Iris pigment epithelial cell (primary cell): ENCODE measurements at places on chromosomes 2 and 18.

DNA sequence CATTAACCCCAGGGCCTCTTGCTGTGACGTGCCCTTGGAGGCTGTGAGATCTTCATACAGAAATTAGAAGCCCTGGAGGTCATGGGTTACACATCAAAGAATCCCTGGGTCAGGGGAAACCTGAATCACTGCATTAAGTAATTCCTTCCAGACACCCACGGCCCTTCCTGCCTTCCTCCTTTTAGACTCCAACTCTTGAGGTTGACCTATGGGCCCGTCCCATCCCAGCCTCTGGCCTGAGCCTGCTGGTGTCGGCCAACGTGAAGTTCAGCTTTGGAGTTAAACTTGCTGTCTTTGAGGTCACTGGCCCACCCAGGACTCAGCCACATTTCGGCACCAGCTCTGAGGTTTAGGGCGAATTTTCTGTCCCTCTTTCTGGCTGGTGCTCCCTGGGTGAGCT, 198.3 kb downstream of the ACKR3 start:
- DNase-seq: no peak

DNA sequence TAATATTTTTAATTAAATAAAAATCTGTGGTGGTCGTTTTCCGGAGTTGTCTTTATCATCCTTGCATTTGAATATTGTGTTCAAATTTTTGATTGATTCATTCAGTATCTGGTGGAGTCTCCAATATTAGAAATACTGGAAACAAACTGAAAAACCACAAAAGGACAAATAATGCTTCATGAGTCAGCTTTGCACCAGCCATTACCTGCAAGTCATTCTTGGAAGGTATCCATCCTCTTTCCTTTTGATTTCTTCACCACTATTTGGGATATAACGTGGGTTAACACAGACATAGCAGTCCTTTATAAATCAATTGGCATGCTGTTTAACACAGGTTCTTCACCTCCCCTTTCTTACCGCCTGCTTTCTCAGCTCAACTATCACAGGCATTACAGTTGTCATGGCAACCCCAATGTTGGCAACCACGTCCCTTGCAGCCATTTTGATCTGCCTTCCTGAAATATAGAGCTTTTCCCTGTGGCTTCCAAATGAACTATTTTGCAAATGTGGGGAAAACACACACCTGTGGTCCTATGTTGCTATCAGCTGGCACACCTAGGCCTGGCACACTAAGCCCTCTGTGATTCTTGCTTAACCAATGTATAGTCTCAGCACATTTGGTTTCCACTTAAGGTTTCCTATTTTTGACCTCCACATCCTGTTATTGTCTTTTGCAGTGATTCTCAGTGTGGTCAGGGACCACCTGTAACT, 6.5 kb downstream of the CTLA4 start:
- DNase-seq: no peak

- DNase-seq: peak; percentile 77
Measured at GRCh38 chr2:240568678-240569522, 616 bp downstream of the RNPEPL1 start.

GRCh38 chr2:188726626-188727247, 247.4 kb upstream of the COL3A1 start:
- DNase-seq: no peak

DNA sequence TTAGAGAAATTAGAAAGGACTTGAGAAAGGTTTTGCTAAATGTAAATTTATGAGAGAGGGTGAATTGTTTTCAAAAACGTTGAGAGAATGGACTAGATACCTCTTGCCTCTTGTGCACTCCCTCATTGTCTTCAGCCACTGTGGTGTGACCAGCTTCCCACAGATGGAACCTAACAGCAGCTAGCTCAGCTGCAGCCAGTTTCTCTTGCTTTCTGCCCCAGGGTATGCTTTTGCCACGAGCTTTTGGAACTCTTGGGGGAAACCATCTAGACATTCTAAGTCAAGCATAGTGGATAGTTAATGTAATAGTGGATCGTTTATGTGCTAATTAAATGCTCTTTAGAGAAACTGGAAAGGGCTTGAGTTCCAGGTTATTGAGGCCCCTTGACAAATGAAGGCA, 288.2 kb downstream of the CTNNA2 start:
- DNase-seq: no peak

GRCh38 chr2:240732184-240732583, 40.5 kb downstream of the AQP12A start:
- no peak for DNase-seq

DNA sequence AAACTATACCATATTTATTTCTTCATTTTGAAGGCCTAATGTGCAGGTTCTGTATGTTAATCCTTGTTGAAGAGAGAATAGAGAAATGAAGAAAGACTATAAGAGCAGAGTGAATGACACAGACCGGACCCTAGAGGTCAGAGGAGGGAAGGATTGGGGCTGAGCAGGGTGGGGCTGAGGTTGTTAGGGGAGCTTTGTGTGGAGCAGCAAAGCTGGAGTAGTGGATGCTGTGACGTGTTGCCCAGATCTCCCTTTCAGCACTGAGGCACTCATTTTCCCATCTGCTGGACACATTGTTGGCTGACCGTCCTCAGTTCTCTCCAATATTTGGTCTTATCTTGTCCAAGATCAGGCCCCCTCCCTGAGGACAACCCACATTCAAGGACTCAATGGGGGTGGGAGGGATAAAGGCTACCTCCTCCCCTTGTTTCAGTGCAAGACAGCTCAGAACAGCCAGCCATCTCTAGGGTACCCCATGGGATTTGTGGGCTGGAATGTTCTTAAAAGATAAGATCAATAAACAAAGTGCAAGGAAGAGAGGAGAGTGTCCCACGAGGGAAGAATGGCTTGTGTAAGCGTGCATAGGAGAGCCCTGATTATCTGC, 143.6 kb downstream of the TDRD15 start:
- DNase-seq: no peak

DNA sequence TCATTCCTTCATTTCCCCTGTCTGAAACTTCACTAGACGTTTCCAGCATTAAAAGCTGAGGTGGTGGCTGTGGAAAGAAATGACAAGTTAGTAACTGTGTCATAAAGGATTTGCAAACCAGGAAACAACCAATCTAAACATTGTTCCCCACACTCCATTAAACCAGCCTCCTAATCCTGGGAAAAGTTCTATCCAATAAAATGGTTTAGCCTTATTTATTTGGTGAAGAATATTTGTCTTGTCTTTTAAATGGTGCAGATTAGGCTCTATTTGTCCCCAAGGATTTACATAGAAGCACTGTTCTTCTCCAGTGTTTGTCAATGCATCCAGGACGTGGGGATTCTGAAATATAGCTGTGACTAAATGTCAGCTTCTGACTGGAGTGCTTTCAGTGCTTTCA, 10.5 kb upstream of the DPP4 start:
- DNase-seq: no peak

DNA sequence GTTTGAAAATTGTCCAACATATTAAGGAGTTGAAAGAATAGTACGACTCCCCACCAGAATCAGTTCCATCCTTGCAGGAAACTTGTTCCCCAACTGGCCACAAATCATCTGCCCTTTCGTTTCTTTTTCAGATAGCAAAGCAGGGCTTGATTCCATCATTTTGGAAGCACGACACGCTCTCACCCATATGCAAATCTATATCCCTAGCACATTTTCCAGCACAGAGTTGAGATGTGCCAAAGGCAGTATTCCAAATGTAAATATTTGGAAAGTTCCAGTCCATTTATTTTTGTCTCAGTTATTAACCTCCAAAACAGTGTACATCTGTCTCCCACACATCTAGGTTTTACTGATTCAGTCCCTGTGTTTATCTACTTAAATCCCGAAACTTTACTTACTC, 128.8 kb upstream of the BCL2L11 start:
- DNase-seq: no peak

DNA sequence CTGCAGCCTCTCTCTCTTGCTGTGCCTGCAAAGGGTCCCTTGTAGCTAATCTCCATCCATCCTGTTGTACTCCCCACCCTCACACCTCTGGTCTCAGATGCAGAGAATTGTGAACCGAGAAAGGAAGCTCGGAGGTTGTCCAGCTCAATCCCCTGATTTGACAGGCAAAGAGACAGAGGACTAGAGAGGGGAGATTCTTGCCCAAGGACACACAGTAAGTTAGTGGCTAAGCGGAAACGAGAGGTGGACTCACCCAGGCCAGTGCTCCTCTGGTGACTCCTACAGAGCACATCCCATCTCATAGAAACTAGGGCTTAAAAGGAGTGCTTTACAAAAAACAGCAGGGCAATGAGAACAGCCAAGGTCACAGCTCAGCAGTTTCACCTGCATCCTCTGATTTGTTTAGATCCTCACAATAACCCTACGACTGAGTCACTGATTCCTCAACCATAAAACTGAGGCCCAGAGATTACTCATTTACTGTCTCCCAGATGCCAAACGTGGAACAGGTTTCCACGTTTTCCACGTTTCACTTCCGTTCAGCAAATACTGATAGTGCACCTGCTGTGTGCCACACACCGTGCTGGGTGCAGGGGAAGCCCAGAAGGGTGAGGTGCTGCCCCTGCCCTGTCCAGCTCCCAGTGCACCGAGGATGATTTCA, 22.1 kb downstream of the EHD3 start:
- DNase-seq: peak; percentile 17

GRCh38 chr18:13538630-13539029, 187.7 kb downstream of the FAM210A start:
- DNase-seq: no peak

- no peak for DNase-seq
Measured at GRCh38 chr2:98880266-98881152, 55.5 kb downstream of the CRACDL start.

DNA sequence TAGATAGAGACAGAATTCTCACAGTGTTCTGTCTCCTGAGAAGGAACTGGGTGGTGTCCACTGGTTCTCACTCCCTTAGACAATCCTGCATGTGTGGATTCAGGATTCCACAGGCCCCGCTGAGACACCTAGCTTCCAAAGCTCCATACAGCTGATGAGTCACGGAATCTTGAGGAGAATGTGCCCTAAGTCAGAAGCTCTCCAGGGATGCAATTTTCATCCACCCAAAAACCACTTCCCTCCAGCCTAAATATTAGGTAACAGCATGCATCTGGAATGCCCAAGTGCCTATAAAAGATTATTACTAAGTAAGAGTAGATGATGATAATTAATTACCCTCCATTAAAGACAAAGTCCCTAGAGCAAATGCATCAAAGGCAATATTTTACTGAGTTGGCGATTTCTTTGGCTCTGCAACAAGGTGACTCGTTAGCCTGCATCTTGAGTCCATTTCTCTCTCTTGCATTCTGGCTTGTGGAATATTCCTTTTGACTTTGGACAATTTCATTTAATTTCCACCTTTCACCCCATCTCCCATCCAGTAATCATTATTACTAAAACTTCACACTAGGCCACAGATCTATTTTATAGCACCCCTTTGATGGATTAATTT, 475.1 kb downstream of the TNS1 start:
- no peak for DNase-seq

- no peak for DNase-seq
Measured at GRCh38 chr2:62527478-62528210, 21.6 kb upstream of the TMEM17 start.

DNA sequence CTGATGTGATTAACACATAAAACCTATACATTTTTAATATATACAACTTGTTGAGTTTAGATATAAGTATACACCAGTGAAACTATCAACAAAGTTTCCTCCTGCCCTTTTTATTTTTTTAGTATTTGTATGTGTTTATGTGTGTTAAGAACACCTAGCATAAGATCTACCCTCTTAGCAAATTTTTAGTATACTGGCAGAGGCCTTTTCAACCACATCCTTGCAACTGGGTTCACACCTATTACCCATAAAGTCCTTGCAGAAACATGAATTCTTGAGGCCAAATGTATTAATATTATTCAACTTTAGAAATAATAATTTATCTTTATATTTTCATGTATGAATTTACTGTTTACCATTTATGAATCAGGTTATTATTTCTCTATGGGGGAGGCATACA, 119.7 kb upstream of the CRIM1 start:
- no peak for DNase-seq

GRCh38 chr2:61658841-61659780, 121.0 kb upstream of the XPO1 start:
- peak; percentile 50 for DNase-seq

DNA sequence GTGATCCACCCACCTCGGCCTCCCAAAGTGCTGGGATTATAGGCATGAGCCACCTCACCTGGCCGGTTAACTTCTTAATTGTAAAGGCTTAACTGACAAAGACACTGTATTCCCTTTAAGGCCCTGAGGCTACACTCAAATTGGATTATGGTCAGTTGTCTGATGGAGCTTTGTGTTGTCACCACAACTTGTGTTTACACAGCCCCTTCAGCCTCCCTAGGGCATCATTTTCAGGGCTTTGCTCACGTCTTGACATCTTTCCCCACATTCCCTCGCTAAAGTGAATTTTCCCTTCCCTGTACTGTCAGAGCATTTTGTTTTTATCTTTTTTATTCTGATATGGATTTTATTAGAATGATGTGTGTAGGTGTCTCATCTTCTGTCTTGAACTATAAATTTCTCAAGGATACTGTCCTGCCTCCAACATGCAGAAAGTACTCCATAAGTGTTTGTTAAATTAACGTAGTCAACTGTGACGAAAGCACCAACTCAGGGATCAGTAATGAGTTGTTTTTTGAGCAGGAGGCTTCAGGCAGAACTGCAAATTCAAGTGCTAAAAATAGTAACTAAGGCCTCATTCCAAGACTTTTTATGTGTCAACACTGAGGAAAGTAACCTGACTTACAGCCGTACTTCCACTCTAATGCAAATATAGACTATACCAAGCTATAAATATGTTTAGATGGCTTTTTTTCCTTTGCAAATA, 77.1 kb upstream of the NARS1 start:
- peak; percentile 78 for DNase-seq

DNA sequence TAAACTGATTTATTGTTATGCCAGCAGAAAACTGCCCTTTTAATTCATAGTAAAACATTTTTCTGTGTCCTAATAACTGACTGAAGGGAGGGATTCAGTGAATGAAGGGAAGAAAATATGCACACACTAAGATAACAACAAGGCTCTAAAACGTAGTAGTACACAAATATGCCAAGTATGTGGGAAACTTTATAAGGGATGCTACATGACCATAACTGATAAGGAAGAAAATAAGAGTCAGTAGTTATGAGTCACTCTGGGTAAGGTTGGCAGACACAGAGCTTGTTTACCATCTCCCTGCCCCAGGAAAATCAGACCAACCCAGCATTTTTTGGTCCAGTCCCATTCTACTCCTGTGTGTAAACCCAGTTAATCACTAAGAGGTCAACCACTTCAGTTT, 124.2 kb downstream of the RPRM start:
- DNase-seq: peak; percentile 22

DNA sequence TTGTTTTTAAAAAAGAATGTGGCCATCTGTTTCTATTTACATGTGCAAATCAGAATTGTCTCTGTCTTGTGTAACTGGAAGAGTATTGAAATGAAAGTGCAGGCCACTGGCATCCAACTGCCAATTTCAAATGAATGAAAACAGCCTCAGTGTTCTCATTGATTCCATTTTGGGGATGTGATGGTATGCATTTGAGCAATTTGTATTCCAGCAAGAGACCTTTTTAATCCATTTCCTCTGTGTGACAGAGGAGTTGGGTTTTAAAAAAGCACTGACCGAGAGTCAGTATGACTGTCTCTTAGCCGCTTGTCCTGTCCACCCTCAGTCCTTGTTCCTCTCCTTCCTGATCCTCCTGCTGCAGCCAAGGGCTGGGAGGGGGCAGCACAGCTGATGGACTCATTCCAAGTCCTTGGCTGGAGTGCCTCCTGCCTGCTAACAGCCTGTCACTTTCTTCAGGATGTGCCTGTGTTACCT, 50.0 kb downstream of the ASAP2 start:
- no peak for DNase-seq
